ENCODE measurements at places on chromosomes 1 and 21.

GRCh38 chr1:99139876-99140275 is 124.4 kb upstream of the PLPPR4 start:
- no peaks in the 10 kb centered on the region for H3K36me3 ChIP-seq
- no peak for DNase-seq
- no peak overlapping the region for H3K4me3 ChIP-seq

DNA sequence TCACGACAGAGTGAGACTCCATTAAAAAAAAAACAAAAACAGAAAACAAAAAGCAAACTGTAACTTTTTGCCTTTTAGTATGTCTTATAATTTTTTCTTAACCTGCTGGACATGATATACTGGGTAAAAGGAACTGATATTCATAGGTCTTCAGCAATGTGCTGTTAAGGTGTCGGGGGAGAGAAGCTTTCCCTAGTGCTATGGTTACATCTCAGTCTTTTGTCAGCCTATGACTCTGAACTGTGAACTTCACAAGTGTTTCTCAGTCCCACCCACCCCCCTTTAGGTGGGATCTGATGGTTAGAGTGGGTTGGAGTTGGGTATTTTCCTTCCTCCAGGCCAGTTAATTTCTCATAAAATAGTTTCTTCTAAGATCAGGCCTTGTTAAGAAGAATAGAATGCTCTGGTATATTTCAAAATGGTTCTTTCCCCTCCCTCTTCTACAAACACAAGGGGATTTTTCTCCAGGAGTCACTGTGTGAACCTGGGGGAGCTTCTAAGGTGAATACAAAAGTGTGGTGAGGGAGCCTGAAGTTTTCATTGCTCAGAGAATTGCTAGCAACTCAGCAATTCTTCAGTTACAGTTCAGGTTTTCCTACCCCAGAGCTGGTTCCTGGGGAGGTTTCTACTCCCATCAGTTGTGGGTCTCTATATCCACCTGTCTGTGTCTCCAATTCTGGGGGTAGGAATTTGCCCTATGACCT is 16.1 kb upstream of the EDARADD start:
- peaks cover 3% of the 10 kb centered on the region for H3K4me1 ChIP-seq
- H3K27me3 ChIP-seq = no peaks in the 10 kb centered on the region
- H3K4me3 ChIP-seq = no peak overlapping the region
- H3K27ac ChIP-seq = peak overlapping the region; percentile 14

GRCh38 chr1:55593298-55593697 is 378.1 kb upstream of the USP24 start:
- no peaks in the 10 kb centered on the region for H3K36me3 ChIP-seq
- H3K4me1 ChIP-seq = no peaks in the 10 kb centered on the region
- DNase-seq = no peak
- no peak overlapping the region for H3K27ac ChIP-seq

- H3K4me3 ChIP-seq = peak overlapping the region; percentile 100
- H3K36me3 ChIP-seq = peaks cover 6% of the 10 kb centered on the region
- H3K27me3 ChIP-seq = no peaks in the 10 kb centered on the region
Measured at GRCh38 chr1:27872802-27873551, 633 bp downstream of the THEMIS2 start.

- peak overlapping the region; percentile 82 for H3K27ac ChIP-seq
- peaks cover 29% of the 10 kb centered on the region for H3K36me3 ChIP-seq
- no peaks in the 10 kb centered on the region for H3K27me3 ChIP-seq
- peaks cover 24% of the 10 kb centered on the region for H3K4me1 ChIP-seq
- H3K4me3 ChIP-seq = peak overlapping the region; percentile 52
Measured at GRCh38 chr1:40421431-40422384, 28.6 kb upstream of the ZFP69B start.

- H3K27me3 ChIP-seq = no peaks in the 10 kb centered on the region
- H3K4me1 ChIP-seq = peaks cover 57% of the 10 kb centered on the region
- H3K4me3 ChIP-seq = peak overlapping the region; percentile 47
- peak overlapping the region; percentile 96 for H3K27ac ChIP-seq
Measured at GRCh38 chr1:41666981-41667631, 182.6 kb upstream of the EDN2 start.

- peak overlapping the region; percentile 75 for H3K27ac ChIP-seq
- no peak overlapping the region for H3K4me3 ChIP-seq
- no peaks in the 10 kb centered on the region for H3K27me3 ChIP-seq
Measured at GRCh38 chr21:44862869-44863685, 10.4 kb downstream of the PTTG1IP start.

- H3K27ac ChIP-seq = no peak overlapping the region
- no peak overlapping the region for H3K4me3 ChIP-seq
- DNase-seq = no peak
- H3K27me3 ChIP-seq = peaks cover 10% of the 10 kb centered on the region
- peaks cover 5% of the 10 kb centered on the region for H3K4me1 ChIP-seq
Measured at GRCh38 chr1:244254467-244254866, 197.2 kb downstream of the ADSS2 start.

GRCh38 chr21:14923468-14923867 is 141.3 kb downstream of the NRIP1 start:
- DNase-seq = no peak
- H3K27me3 ChIP-seq = peaks cover 10% of the 10 kb centered on the region
- H3K4me3 ChIP-seq = no peak overlapping the region
- no peaks in the 10 kb centered on the region for H3K4me1 ChIP-seq

GRCh38 chr1:228274452-228275178 is 66.8 kb downstream of the OBSCN start:
- DNase-seq = peak; percentile 8
- H3K4me1 ChIP-seq = peaks cover 25% of the 10 kb centered on the region
- no peaks in the 10 kb centered on the region for H3K27me3 ChIP-seq
- H3K27ac ChIP-seq = no peak overlapping the region
- peak overlapping the region; percentile 88 for H3K4me3 ChIP-seq

DNA sequence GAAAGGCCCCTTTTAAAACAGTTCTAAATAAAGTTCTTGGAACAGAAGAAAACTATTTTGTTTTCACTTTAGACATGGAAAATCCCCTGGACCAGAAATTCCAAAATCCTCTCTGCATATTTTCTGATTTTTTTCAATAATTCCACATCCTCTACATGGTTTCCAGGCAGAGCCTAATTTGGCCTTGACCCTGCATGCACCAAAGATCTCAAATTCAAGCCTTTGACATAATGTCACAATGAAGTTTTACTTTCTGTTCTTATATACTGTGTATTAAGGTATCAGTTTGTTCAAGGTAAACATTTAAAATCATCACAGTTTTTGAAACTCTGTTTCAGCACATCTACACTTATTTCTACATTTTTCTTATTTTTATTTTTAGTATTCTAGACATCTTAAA is 12.2 kb upstream of the NPL start:
- no peak overlapping the region for H3K27ac ChIP-seq
- peaks cover 3% of the 10 kb centered on the region for H3K36me3 ChIP-seq
- peaks cover 6% of the 10 kb centered on the region for H3K4me1 ChIP-seq
- no peak for DNase-seq
- peaks cover 27% of the 10 kb centered on the region for H3K27me3 ChIP-seq

DNA sequence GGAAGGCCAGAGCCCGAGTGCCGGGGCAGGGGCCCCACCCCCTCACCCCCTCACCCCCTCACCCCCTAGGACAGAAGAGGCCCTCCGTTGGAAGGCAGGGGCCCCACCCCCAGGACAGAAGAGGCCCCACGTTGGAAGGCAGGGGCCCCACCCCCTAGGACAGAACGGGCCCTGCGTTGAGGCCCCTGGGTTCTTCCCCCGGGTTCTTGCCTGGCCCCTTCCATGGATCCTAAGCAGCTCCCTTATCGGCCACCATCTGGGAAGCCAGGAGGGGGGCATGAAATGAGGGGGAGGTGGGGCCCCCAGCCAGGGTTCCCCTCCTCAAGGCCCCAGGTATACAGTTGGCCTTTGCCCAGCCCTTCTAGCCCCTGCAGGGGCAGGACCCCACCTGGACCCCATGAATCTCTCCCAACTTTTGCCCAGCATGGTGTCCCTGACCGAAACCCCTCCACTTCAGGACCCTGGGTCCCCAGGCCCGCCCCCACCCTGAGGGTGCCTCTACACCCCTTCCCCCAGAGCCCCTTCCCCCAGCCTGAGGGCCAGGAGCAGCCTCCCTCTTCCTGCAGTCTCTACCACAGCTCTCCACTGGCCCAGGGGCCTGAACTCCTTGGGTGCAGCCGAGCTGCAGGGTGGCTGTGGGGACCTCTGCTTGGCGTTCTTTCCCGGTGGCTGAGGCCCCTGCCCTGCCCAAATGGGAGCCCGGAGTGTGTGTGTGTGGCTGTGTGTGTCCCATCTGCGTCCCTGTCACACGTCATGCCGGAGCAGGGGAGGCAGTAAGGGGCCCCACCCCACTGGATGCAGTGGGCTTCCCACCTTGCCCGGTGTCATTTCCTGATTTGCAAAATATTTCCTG is 4.3 kb upstream of the VWA1 start:
- H3K27ac ChIP-seq = no peak overlapping the region
- H3K4me1 ChIP-seq = peaks cover 8% of the 10 kb centered on the region
- H3K27me3 ChIP-seq = peaks cover 22% of the 10 kb centered on the region
- H3K4me3 ChIP-seq = no peak overlapping the region
- peaks cover 2% of the 10 kb centered on the region for H3K36me3 ChIP-seq
- no peak for DNase-seq

- peaks cover 2% of the 10 kb centered on the region for H3K4me1 ChIP-seq
- H3K27me3 ChIP-seq = peaks cover 37% of the 10 kb centered on the region
- DNase-seq = no peak
- H3K27ac ChIP-seq = no peak overlapping the region
- H3K4me3 ChIP-seq = no peak overlapping the region
Measured at GRCh38 chr1:116690849-116691406, 23.4 kb upstream of the IGSF3 start.

GRCh38 chr1:18882486-18882885 is 19.9 kb downstream of the ALDH4A1 start:
- no peaks in the 10 kb centered on the region for H3K36me3 ChIP-seq
- no peak overlapping the region for H3K4me3 ChIP-seq
- no peaks in the 10 kb centered on the region for H3K27me3 ChIP-seq
- H3K4me1 ChIP-seq = no peaks in the 10 kb centered on the region
- DNase-seq = no peak

DNA sequence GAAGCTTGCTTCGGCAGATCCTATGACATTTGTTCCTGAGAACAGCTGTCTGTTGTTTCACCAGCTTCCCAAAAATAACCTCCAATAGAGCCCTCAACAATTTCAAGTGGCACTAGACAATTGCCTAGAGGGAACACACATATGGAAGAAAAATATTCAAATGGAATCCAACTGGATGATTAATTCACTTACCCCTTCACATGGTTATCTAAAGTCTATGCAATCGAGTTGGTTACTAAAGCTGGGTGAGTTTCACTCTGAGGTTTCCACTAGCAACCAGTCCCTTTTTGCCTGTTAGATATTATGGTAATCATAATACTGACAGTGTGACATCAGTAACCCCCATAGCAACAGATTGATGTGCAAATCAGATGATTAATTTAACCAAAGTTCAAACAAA is at the start of gene LEMD1:
Gene LEMD1 (minus strand): TSS at position 259 of the 400 bp plus-strand sequence. CDS start 1,520 bp downstream, outside the sequence.
- no peak within 1 kb of the TSS for H3K4me3 ChIP-seq
- H3K36me3 ChIP-seq = peaks cover 10% of the 10 kb centered on the region
- H3K27me3 ChIP-seq = peaks cover 57% of the 10 kb centered on the region

DNA sequence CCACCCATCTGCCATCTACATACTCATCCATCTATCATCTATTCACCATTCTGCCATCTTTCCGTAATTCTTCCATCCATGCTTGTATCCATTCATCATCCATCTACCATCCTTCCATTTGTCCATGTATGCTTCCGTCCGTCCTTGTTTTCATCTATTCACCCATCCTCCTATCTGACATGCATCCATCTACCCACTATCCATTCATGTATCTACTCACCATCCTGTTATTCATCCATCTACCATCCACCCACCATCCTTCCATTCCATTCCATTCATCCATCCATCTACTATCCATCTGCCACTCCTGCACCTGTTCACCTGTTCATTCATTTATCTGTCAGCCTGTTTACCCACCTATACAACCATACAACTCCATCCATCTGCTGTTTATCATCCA is 86.2 kb downstream of the TRIM11 start:
- no peaks in the 10 kb centered on the region for H3K4me1 ChIP-seq
- no peak for DNase-seq
- H3K27me3 ChIP-seq = no peaks in the 10 kb centered on the region
- H3K36me3 ChIP-seq = no peaks in the 10 kb centered on the region
- H3K4me3 ChIP-seq = no peak overlapping the region

DNA sequence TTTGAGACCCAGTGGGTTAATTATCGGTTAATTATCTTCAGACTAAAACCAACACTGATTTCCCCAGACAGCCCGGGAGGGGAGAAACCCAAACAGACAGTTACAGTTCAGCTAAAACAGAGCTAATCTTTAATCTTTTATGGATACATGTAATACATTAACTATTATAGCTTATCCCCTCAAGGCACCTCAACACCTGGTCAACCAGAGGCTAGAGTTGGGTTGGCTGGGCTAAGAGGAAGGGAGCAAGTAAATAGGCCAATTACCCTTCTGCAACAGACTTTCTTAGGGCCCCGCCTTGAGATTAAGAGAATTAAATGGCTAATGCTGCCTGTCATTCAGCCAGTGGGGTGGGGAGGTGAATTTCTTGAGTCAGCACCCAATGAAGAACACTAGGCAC is 6.6 kb upstream of the MED18 start:
- peaks cover 3% of the 10 kb centered on the region for H3K36me3 ChIP-seq
- no peak for DNase-seq
- H3K27ac ChIP-seq = no peak overlapping the region
- no peak overlapping the region for H3K4me3 ChIP-seq
- peaks cover 9% of the 10 kb centered on the region for H3K27me3 ChIP-seq

GRCh38 chr1:9475061-9475627 is 64.1 kb upstream of the SLC25A33 start:
- H3K27ac ChIP-seq = no peak overlapping the region
- no peak overlapping the region for H3K4me3 ChIP-seq
- no peaks in the 10 kb centered on the region for H3K4me1 ChIP-seq
- no peak for DNase-seq
- H3K27me3 ChIP-seq = peaks cover 24% of the 10 kb centered on the region

DNA sequence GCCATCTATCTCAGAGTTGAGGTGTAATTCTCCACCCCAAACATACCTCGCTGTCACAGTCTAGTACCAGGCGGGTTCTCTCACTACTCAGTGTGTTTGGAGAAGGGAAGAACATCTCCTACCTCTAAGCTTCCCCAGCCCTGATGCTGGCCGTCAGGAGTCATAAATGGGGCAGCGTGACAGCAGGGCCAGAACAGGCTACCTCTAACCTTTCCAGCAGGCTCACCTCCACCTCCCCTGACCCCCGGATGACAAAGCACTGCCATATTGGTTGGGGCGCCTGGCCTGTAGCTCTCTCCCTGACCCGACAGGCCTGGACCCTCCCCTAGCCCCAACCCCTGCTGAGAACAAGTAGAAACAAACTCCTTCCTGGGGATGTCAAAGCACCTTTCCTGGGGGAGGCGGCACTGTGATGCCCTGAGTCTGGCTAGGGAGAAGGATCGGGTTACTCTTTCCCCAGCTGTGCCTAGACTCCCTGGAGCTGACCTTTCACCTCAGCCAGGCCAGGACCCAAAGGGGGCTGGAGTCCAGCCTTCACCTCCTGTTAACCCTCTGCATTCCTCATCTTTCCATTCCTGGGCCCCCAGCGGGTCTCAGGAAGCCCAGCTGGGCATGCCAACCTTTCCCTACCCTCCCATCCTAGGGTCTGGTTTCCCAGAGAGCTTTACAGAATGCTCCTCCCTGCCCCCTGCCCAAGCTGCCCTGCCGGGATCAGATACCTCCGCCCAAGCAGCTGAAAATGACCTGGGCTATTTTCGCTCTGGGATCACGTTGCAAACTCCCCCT is 34.2 kb downstream of the AHDC1 start:
- H3K27ac ChIP-seq = peak overlapping the region; percentile 77
- H3K27me3 ChIP-seq = no peaks in the 10 kb centered on the region
- DNase-seq = no peak
- peak overlapping the region; percentile 85 for H3K4me3 ChIP-seq
- H3K4me1 ChIP-seq = peaks cover 38% of the 10 kb centered on the region
